ENCODE measurements at places on chromosomes 5 and 9.

- DNase-seq: no peak
Observed at GRCh38 chr5:75654693-75655295, 43.5 kb downstream of the ANKDD1B start.

GRCh38 chr9:80326105-80326504 is 754.3 kb downstream of the TLE4 start:
- no peak for DNase-seq

- no peak for DNase-seq
Observed at GRCh38 chr5:134053840-134054338, 49.1 kb upstream of the VDAC1 start.

DNA sequence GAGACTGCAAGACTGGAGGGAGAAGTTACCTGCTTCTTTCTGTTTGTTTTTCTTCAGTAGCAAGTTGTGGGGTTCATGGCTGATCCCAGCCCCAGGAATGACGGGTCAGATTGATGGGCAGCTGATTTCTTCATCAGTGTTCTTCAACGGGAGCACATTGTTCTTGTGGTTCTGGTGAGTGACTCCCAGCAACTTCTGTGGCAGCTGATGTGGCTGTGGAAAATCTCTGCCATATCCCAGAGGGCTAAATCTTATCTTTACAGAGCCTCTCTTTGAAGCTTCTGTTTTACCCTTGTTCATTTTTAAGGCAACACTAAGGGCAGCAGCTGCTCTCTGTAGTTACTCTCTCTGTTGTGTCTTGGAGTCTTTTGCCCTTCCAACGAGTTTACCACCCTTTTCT is 710.3 kb downstream of the PRELID2 start:
- no peak for DNase-seq

- no peak for DNase-seq
Observed at GRCh38 chr9:98706651-98707165, 2.0 kb downstream of the GABBR2 start.

- no peak for DNase-seq
Observed at GRCh38 chr9:109319017-109319625, 1.7 kb downstream of the EPB41L4B start.

- DNase-seq: no peak
Observed at GRCh38 chr5:15266841-15267240, 233.1 kb upstream of the FBXL7 start.

DNA sequence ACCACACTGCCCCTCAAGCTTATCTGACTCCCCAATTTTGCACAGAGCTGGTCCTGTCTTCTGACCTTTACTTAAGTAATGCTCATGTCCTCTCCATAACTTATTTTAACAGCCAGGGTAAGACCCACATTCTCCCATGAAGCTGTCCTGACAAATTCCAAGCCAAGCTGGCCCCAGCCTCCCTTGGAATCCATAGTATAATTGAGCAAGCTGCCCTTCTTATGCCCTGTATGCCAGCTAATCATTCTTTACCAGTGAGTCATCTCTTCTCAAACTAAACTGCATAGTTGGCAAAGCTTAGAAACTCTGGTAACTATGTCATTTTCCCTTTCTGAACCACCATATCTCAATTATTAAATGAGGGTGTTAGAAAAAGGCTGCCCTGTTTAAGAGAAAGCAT is 92.4 kb downstream of the NFIB start:
- no peak for DNase-seq

DNA sequence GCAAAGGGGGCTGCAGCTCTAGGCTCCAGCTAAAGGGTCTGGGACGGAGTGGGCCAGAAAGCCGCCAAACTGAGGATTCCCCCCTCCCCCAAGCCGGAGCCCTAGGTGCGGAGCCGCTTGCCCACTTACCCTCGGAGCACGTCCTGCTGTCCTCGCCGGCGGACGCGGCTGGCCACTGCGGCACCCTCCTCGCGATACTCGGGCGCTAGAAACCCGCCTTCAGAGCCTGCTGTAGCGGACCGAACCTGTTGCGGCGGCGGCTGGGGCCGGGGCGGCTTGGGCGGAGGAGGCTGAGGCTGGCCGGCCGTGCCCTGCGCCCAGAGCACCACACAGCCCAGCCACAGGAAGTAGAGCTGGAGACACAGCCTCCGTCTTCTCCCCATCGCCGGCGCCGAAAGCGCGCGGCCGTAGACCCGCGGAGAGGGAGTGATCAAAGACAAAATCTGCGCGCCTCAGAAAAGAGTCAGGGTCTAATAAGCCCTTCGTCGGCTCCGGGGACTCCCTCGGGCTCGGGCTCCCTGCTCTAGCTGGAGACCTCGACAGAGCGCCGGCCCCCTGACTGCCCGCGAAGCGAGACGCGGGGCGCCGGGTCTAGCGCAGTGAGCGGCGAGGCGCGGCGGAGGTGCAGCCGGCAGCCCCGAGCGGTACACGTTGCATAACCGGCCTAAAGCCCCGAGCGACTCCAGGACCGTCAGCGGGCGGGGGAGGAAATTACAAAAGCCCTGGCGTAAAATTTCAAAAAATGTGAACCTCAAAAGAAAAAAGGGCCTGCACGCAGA is 635 bp downstream of the FBN2 start:
- DNase-seq: peak; percentile 9

- DNase-seq: peak; percentile 63
Observed at GRCh38 chr9:136617746-136618579, 44.8 kb upstream of the EGFL7 start.

- DNase-seq: no peak
Observed at GRCh38 chr9:115462623-115463022, 344.7 kb upstream of the TNC start.

GRCh38 chr5:33850100-33850594 is 41.6 kb downstream of the ADAMTS12 start:
- DNase-seq: peak; percentile 32

- no peak for DNase-seq
Observed at GRCh38 chr9:27483576-27483975, 40.5 kb upstream of the IFNK start.

DNA sequence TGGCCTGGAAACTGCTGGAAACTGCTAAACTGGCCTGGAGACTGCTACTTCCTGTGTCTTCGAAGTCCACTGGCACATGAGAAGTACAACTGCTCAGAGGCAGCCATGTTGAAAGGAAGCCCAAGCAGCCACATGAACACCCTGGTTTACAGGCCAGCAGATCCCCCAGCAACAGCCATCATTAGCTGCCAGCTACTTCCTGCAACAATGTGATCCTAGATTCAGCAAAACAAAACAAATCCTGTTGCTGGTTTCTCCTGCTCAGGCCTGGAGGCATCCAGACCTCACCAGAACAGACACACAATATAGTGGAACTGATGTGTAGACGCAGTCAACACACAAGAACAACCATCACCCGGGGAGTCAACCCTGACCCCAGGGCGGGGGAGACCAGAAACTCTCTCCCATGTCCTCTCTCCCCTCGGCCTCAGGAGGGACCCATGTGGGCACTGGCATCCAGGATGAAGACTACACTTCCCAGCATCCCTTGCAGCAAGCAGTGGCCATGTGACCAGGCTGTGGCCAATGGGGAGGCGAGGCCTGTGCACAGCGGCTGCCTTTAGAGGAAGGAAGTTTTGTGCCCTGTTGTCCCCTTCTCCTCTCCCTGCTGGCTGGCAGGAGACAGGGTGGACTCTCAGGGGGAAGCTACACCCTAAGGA is 9.2 kb upstream of the LCN15 start:
- no peak for DNase-seq

DNA sequence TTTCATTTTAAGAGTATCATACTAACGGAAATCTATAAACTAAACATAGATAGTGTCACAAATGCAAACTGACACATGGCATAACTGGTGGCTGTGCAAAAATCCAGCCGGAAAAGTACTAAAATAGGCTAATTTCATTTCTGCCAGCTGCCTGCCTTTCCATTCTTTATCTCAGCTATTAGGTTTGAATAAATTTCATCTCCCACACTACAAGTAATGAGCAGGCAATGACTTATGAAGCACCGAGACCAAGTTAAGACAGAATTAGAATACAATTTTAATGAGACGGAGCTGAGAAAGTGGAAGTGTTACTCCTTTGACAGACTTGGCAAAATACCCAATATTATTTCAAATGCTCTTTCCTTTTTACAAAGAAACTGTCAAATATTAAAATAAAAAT is 258.8 kb upstream of the ZNF608 start:
- DNase-seq: no peak

DNA sequence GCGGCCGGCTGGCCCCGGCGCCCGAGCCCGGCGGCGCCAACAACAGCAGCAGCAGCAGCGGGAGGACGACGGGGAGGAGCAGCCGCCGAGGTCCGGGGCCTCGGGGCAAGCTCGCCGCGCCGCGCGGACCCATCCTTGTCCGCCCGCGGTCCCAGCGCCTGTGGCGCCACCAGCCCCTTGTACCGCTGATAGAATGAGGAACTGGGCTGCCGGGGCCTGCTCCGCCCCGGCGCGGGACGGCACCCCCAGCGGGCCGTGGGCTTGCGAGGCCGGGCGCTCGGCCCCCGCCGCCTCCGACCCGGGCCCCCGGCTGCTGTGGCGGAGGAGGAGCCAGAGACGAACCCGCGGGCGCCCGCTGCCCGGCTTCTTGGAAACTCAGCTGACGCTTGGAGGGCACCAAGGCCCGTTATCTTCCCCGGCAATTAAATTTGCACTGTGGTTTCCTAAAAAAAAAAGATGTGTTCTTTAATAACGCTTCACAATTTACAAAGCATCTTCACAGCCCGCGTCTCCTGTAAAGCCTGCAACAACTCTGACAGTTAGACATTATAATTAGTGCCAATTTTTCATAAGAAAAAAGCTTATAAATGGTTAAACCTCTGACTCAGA is at the start of gene ARSB:
Gene ARSB (minus strand): TSS at position 195 of the 609 bp plus-strand sequence. CDS start 62 bp downstream, at position 133.
- DNase-seq: peak; percentile 26

GRCh38 chr5:54932789-54933188 is 52.6 kb downstream of the ESM1 start:
- no peak for DNase-seq

DNA sequence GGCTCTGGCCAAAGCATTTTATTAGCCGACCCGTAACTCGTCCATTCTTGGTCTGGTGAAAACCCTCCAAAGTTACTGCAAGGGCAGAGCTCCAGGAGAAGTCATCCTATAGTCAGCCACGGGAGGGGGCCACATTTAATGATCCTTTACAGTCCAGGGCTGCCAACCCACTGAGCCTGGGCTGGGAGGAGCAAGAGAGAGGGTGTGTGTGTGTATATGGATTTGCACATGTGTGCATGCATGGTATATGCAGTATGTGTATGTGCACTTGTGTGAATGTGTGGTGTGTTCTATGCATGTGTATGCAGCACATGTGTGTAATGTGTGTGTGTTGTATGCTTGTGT is 4.2 kb upstream of the RASGEF1C start:
- DNase-seq: no peak

- no peak for DNase-seq
Observed at GRCh38 chr9:99515895-99516656, 294.0 kb downstream of the SEC61B start.

- DNase-seq: no peak
Observed at GRCh38 chr5:122940890-122941289, 95.5 kb downstream of the SNX24 start.

GRCh38 chr9:98707166-98708102 is 1.3 kb downstream of the GABBR2 start:
- peak; percentile 65 for DNase-seq

- no peak for DNase-seq
Observed at GRCh38 chr9:34996905-34997279, 7.3 kb downstream of the DNAJB5 start.

GRCh38 chr9:96137671-96138429 is 164.1 kb downstream of the HSD17B3 start:
- DNase-seq: no peak

DNA sequence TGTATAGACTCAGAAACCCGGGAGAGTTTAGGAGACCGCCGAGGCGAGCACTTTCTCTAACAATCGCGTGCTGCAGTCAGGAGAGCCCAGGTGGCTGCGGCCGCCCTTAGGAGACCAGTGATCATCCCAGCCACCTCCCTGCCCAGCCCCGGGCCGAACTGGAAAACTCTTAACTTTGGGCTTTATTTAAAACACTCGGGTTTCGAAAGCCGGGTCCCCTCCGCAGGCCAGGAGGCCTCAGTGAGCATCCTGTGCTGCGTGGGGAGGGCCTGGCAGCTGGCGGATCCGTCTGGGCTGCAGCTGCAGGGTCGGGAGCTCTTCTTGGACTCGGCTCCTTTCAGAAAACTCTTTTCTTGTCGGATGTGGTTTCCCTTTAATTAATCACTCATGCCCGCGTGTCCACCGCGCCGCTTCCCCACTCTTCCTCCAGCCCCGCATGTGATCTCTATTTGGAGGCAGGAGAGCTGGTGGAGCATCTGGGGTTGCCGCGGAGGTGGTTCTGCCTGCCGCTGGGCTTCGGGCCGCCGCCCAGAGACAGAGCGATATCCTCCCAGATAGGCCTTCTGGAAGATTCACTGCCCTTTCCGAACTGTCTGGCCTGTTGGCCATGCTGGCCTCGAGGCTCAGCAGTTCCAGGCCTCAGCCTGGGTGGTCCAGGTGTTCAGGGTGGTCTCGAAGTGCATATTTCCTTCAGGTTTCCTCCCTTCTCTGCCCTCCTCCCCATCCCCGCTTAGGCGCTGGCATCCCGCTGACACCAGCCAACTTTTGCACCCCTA is 59.5 kb downstream of the TMEM174 start:
- no peak for DNase-seq

DNA sequence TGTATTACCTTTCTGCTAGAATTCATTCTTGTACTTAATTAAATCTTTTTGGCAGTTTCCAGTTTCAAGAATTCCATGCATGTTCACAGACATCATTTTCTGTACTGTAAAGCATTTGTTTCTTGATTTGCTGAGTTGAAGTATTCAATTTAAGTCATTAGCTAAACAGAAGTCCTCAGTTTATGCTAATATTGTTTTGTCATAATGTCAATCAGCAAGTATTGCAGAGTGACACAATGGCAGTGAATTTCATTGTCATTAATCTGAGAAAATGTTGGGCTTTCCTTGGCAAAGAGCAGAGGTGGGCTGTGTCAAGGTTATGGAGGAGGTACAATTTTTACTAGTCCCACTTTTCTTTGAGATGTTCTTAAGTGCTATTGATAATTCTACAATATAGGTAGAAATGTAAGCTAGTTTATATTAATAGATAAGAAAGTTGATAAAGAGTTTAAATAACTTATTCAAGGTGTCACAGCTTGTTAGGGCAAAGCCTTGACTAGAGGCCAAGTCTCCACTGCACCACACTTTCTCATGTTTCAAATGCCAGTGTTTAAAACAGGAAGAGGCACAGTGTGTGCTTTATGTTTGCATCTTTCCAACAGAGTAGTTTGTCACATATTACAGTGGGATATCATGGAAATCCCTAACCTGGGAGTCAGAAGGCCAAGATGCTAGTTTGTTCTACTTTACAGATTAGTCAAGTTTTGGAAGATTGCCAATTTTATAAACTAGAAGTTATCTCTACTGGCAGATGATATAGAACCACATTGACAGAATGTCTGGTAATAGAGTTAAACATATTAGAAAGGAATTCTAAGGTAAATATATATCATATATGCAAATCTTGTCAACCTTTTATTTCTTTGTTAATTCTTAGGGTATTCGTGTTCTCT is 56.3 kb downstream of the SLF1 start:
- no peak for DNase-seq

All from GM12891 (cell line).